AG08395 (cell line): ENCODE measurements at places on chromosomes 3 and 15.

GRCh38 chr15:78662028-78662427 lies 21.0 kb upstream of the CHRNB4 start:
- no peak for DNase-seq

DNA sequence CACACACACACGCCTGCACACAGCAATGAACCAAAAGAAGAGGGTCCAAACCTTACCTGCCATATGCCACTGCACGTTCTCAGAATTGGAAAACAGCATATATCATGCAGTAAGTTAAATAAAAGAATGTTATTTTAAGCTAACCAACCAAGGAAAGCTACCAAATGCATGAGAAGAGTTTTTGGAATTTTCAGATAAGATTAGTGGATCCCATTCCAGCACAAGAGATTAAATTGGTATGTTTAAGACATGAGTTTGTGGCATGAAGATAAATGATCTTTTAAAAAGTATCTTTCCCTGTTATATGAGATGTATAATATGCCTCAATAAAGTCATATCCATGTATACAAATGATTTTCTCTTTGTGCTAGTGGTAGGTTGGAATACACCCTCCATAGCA lies 811.4 kb downstream of the NR2F2 start:
- no peak for DNase-seq

GRCh38 chr3:64141476-64141875 lies 83.8 kb downstream of the PRICKLE2 start:
- no peak for DNase-seq

DNA sequence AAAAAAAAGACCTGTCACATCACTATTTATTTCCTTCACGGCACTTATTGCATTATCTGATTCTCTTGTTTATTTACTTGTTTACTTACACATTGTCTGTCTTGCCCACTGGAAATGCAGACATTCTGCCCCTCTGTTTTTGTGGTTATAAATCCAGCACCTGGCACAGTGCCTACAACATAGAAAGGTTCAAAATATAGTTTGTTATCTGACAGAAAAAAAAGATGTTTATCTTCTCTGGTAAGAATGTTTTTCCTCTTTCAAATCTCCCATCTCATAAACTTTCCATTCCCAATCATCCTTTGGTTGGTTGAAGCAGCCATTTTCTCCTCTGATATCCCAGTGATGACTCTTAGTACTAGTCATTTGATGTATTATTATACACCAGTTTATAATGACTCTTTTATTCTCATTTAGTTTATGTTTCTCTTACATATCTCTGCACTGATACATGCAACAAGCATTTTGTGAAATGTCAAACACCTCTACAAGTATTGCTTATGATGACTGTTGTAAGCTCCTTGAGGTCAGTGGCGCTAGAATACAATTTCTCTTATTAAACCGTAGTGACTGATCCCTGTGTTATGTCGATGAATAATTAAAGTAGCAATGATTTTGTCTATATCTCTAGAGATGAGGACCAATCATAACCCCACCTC lies 398.4 kb upstream of the TBL1XR1 start:
- DNase-seq: no peak

DNA sequence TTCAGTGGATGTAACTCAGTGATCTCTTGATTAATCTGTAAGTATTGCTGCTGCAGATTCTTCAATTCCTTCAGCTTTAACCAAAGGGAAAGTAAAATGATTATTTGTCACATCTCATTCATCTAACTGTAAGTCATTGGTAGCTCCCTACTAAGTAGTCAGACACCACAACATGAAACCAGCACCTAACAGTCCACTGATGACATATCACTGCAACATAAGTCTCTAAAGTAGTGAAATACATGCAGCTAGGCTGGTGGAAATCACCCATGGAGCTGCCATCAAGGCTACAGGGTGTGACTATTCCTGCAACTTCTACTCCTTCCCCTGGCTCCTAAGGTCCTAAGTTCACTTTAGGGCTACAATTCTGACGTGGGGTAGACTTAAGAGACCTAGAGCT lies 21.1 kb upstream of the HCLS1 start:
- no peak for DNase-seq

- DNase-seq: peak; percentile 57
Measured at GRCh38 chr15:92112180-92112579, 258.7 kb downstream of the SLCO3A1 start.

GRCh38 chr3:139755551-139755950 lies 77.8 kb upstream of the NMNAT3 start:
- no peak for DNase-seq

- DNase-seq: no peak
Measured at GRCh38 chr15:27725731-27726130, 373.4 kb downstream of the OCA2 start.

- no peak for DNase-seq
Measured at GRCh38 chr3:194976874-194977273, 291.2 kb downstream of the FAM43A start.

GRCh38 chr15:87817553-87817952 lies 439.0 kb downstream of the NTRK3 start:
- no peak for DNase-seq
